HT-29 (cell line): ENCODE measurements at places on chromosomes 2 and 18. TPM values are rescaled to one million over a fixed set of nuclear protein-coding genes. Genes with fewer than 3 reads are reported as not detected.

MPPE1 gene
- 19.0 and 21.5 TPM in 2 replicates for total RNA-seq

SLC11A1 gene
- 0.33 and 0.86 TPM in 2 replicates for total RNA-seq

CACNB4 gene
- total RNA-seq = 0.13 and 0.26 TPM in 2 replicates

INPP5D gene
- 26.9 and 28.6 TPM in 2 replicates for total RNA-seq

DNAJC5G gene
- not detected in 2 replicates for total RNA-seq

VWA3B gene
- total RNA-seq = not detected in 2 replicates

ASAP2 gene
- total RNA-seq = 27.0 and 34.8 TPM in 2 replicates

RNF149 gene
- 51.2 and 53.8 TPM in 2 replicates for total RNA-seq

IL36RN gene
- total RNA-seq = 0.44 and 1.4 TPM in 2 replicates

SLC9A4 gene
- not detected in 2 replicates for total RNA-seq

DSEL gene
- total RNA-seq = 0.47 and 0.69 TPM in 2 replicates

TMEM247 gene
- not detected in 2 replicates for total RNA-seq

DYNAP gene
- not detected in 2 replicates for total RNA-seq

LOXHD1 gene
- not detected in 2 replicates for total RNA-seq

NOL4 gene
- not detected in 2 replicates for total RNA-seq

SAP130 gene
- total RNA-seq = 10.5 and 19.8 TPM in 2 replicates

C1QL2 gene
- total RNA-seq = not detected in 2 replicates

ACKR3 gene
- not detected in 2 replicates for total RNA-seq

LRRC30 gene
- not detected in 2 replicates for total RNA-seq

PRSS56 gene
- total RNA-seq = not detected in 2 replicates

ST8SIA5 gene
- total RNA-seq = not detected in 2 replicates

NRBP1 gene
- 49.7 and 50.1 TPM in 2 replicates for total RNA-seq

TUBA3E gene
- total RNA-seq = not detected in 2 replicates

KCNE4 gene
- total RNA-seq = not detected in 2 replicates

ABCG8 gene
- not detected in 2 replicates for total RNA-seq

MROH2A gene
- 2.4 and 2.8 TPM in 2 replicates for total RNA-seq

SIX3 gene
- not detected in 2 replicates for total RNA-seq

MDH1B gene
- total RNA-seq = 0.44 TPM in 1 of 2 replicates, not detected in the other

POTEF gene
- 0.60 and 0.61 TPM in 2 replicates for total RNA-seq

FSHR gene
- not detected in 2 replicates for total RNA-seq

SFTPB gene
- total RNA-seq = not detected in 2 replicates
